ENCODE measurements at places on chromosomes 7 and 10.

DNA sequence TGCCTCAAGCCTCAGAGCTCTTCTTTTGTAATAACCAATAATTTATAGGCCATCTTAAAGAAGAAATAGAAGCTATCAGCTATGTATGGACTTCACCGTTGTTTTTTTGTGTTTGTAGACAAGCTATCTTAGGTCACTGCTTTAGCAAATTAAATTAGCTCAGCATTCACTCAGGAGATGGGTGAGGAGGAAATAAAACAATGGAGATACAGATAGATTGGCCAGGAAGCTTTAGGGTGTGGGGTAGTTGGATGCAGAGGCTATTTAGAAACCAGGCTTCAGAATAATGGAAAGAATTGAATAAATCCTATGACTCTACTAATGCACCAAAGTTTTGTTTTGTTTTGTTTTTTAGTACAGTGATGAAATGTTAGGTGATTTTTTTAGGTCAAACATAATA is 66.1 kb downstream of the MDFIC start:
- DNase-seq = no peak

DNA sequence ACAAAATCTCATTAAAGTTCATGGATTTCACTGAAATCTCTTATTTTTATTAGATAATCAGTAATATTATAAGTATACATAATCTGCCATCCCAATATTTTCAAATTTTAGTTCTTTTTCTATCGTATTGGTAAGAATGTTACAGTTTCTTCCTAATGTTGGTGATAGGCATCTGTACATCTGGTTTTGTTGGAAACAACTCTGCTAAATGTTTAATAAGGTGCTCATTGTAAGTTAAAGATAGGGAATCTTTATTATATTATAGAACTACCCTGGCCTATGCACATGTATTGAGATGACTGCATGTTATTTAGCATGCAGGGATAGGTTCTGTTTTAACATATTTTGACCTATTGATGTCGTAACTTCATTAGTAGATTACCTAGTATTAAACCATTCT is 188.6 kb upstream of the PRPS1L1 start:
- DNase-seq = no peak

GRCh38 chr10:119281581-119282071 is 74.3 kb downstream of the GRK5 start:
- DNase-seq = no peak

- DNase-seq = no peak
Measured at GRCh38 chr7:29457565-29458011, 106.0 kb upstream of the PRR15 start.

GRCh38 chr7:93937818-93938217 is 16.3 kb downstream of the GNG11 start:
- no peak for DNase-seq

DNA sequence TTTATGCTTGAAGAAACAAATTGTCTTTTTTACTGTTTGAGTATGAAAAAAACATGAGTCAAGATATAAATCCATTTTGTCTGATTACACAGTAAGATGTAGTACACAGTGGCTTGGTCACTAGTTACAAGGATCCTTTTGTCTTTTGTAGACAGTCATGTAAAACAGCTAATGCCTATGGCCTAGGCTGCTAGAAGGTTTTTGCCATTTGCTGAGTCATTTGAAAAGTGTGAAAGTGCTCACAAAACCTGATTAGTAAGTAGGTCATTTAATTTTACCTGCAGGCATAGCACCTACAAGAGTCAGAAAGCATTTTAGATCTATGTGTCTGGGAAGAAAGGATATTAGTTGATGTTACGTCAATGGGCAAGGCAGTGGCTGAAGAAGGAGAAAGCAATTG is 819.4 kb downstream of the MAGI2 start:
- DNase-seq = no peak

- DNase-seq = no peak
Measured at GRCh38 chr10:16975188-16975587, 154.4 kb downstream of the CUBN start.

- no peak for DNase-seq
Measured at GRCh38 chr10:24449769-24450310, 240.9 kb downstream of the KIAA1217 start.

DNA sequence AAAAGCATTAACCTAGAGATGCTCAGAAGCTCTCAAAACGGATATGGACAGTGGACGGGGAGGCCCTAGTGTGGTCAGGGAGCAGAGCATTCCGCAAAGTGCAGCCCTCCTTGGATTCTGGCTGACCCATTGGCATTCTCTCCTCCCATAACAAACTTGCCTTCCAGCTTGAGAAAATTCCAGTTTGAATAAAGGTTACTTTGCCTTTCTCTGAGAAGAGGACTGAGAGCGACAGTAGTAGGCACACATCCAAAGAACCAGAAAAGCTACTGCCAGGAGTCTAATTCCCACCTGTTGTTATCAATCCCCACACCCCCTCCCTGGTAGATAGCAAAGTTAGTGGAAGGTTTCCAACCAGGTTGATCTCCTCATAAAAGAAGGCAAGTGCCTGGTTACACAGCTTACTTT is 84.7 kb upstream of the TRIL start:
- DNase-seq = no peak

GRCh38 chr10:88759366-88760101 is at the start of gene LIPN:
TSS of gene LIPN (plus strand) at chr10:88760020. CDS start at chr10:88761406, 1,386 bp downstream.
- no peak for DNase-seq

GRCh38 chr7:88760136-88760515 is 626 bp downstream of the ZNF804B start:
- no peak for DNase-seq

DNA sequence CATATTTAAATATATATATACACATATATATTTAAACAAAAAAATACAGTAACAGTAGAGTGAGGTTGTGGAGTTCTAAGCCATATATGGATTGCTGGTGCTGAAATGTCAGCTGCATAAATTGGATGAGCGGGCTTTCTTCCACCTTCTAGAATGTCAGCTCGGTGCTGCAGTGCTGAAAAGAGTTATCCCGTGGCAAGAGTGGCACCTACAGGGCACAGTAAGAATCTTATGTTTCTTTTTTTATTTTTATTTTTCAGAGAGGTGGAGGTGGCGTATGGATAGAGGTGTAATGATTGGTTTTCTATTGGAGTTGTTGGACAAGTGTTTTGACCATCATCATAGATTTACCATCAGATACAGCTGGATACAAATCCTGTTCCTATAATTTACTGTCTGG is 86.2 kb upstream of the DYNC1I1 start:
- DNase-seq = no peak

DNA sequence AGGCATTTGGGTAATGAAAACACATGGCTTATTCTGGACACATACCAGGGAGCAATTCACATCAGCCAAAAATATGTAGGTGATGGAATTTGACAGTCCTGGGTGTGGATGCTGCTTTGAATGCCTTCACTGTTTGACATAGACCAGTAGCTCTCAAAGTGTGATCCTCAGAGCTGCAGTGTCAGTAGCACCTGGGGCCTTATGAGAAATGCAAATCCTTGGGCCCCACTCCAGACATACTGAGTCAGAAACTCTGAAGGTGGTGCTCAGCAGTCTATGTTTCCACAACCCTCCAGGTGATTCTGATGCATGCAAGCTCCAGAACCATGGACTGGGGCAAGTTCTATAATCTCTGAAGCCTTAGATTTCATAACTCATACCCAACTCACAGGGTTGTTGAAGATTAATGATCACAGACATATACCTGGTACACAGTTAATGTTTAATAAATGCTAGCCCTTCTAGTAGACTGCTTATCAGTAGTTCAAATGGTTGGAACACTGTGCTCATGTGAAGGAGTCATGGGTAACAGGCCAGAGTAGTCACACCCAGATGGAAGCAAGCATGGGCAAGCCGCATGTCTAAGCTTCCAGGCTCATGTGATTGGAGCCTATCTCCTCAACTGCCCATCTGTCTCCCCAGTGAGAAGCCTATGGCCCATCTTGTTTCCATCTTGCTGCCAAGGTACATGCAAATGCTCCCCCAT is 715.7 kb downstream of the GRID1 start:
- DNase-seq = no peak

GRCh38 chr7:38123494-38123893 is 54.6 kb upstream of the STARD3NL start:
- DNase-seq = no peak

GRCh38 chr7:87330942-87331341 is 14.5 kb upstream of the CROT start:
- no peak for DNase-seq
